ENCODE measurements at places on chromosomes 13 and 19.

GRCh38 chr19:57812226-57812625 lies 2.5 kb downstream of the ZNF552 start:
- no peak for DNase-seq

GRCh38 chr13:77740931-77741596 lies 43.6 kb downstream of the SLAIN1 start:
- DNase-seq: no peak

DNA sequence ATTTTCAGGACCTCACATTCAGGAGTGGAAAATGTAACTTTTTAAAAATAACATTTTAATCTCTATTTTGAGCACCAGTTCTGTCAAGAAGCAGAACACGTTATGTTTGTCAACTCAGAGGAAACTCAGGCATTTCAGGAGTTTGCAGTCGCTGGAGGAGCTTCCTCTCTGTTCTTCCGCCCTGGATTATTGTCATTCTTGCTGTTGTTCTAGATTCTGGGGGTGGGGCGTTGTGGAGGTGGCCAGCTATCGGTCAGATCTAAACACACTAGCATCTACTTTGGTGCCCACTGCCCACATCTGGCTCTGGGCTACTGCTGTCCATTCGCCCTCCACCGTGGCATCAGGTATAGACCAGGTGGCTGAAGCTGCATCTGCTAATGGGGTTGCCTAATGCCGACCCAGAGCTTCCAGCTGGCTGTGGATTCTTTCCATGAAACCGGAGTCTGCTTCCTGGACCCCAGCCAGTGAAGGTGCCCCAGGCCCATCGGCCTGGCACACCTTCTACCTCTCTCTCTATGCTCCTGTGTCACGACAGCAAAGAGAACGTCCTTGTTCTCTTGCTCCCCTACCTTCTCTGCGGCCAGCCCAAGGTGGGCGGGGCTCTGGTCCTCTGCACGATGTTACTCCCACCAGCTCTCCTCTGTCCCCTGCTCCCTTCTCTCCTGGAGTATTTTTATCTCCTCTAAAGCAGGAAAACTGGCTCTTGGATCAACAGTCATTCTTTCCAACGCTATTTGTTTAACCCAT lies 36.7 kb upstream of the DGKH start:
- DNase-seq: no peak

DNA sequence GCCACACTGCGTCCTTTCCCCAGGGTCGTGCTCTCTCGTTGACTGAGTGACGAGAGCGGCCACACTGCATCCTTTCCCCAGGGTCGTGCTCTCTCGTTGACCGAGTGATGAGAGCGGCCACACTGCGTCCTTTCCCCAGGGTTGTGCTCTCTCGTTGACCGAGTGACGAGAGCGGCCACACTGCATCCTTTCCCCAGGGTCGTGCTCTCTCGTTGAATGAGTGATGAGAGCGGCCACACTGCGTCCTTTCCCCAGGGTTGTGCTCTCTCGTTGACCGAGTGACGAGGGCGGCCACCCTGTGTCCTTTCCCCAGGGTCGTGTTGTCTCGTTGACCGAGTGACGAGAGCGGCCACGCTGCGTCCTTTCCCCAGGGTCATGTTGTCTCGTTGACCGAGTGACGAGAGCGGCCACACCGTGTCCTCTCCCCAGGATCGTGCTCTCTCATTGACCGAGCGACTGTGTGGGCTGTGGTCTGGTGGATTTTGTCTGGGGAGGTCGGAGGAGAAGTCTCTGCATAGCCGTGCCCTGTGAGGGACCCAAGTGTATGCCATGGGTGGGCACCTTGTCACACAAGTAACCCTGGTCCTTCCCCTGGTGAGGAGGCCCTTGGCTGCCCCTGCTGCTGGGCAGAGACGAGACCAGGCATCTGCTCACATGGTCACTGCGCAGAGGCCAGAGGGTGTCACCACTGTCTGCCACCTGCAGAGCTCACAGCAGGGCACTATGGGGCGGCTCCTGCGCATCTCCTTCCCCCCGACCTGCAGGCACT lies 107.7 kb downstream of the KDM4B start:
- no peak for DNase-seq

DNA sequence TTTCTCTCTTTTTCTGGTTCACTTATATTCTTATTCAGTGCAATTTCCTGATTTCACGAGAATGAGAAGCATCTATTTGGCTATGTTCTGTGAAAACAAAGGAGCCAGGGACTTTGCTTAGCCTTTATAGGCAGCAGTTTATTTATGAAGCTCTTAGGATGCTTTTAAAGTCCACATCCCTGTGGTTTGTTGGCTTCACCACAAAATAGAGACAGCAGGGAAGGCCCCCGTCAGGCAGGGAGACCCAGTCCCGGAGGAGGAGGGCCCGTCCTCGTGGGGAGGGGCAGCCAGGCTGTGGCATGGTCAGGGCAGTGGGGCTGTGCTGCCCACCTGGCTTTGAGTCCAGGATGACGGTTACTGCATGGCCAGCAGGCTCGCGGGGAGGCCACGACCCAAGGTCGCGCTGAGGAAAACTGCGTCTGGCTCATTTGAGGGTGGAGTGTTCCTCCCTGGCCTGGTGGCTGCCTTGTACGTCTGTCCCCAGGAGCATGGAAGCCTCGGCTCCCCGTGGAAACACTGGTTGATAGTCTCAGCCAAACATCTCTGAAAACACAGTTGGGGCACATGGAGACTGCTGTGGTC lies 92.7 kb downstream of the ATP11A start:
- no peak for DNase-seq

GRCh38 chr19:13008926-13009787 lies 13.9 kb downstream of the NFIX start:
- DNase-seq: no peak

DNA sequence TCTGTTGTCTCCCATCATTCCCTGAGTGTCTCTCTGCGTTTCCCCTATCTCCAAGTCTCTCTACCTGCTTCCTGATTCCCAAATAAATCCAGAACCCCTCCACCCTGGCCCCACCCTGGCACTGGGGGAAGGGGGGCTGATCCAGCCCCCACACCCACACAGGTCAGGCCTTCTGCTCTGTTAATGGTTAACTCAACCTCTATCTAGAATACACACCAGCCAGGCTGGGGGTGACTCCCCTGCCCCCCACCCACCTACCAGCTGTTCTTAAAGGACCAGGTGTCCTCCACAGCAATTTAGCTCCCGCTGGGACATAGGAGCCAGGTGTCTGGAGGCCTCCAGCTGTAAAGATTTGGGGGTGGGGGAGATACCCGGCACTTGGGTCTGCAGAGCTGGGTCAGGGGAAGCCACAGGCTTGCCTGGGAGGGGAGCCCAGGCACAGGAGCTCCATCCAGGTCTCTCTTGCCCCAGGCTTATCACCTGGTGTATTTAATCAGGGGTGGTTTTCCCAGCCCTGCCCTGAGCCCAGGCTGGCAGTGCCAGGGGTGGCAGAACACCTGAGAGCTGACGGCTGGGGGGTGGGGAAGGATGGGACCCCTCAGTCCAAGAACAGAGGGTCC lies 3.9 kb downstream of the IRF2BP1 start:
- DNase-seq: no peak

- no peak for DNase-seq
Measured at GRCh38 chr13:27607125-27607524, 13.2 kb downstream of the LNX2 start.

- DNase-seq: no peak
Measured at GRCh38 chr13:99103536-99103935, 97.1 kb upstream of the UBAC2 start.

Measured in activated naive CD4-positive, alpha-beta T cell treated with anti-CD3 and anti-CD28 coated beads, Interleukin-2, amount 50 U/mL, for 72 hours (primary cell).